GM23248 (cell line): ENCODE measurements at places on chromosomes 16 and 17. TPM values are rescaled to one million over a fixed set of nuclear protein-coding genes. Genes with fewer than 3 reads are reported as not detected.

DNA sequence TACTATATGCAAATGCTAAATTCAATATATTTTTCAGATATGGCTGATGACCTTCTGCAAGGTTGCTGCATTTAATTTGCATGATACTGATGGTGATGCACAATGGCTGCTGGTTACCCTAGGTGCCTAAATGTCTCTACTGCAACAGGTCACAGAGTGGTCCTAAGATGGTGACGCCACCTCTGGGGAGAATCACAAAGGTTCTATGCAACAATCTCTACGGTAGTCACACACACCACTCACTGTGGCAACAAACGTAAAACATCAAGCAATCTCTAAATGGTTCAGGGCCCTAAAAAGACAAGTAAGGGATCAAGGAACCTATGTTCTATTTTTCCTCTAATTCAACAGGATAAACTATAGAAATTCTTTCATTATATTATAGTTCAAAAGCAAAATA is 293.3 kb downstream of the CEP112 start:
- DNase-seq: no peak

The ATP1B2 gene
- total RNA-seq: not detected in 2 replicates

The GRIN2A gene
- not detected in 2 replicates for total RNA-seq

- DNase-seq: no peak
These were observed 1.3 kb downstream of the SBK1 start for GRCh38 chr16:28293601-28293960.

- DNase-seq: peak; percentile 47
These were observed 21.3 kb downstream of the HS3ST3B1 start for GRCh38 chr17:14321980-14322776.

The PPP1R1B gene
- not detected in 2 replicates for total RNA-seq

DNA sequence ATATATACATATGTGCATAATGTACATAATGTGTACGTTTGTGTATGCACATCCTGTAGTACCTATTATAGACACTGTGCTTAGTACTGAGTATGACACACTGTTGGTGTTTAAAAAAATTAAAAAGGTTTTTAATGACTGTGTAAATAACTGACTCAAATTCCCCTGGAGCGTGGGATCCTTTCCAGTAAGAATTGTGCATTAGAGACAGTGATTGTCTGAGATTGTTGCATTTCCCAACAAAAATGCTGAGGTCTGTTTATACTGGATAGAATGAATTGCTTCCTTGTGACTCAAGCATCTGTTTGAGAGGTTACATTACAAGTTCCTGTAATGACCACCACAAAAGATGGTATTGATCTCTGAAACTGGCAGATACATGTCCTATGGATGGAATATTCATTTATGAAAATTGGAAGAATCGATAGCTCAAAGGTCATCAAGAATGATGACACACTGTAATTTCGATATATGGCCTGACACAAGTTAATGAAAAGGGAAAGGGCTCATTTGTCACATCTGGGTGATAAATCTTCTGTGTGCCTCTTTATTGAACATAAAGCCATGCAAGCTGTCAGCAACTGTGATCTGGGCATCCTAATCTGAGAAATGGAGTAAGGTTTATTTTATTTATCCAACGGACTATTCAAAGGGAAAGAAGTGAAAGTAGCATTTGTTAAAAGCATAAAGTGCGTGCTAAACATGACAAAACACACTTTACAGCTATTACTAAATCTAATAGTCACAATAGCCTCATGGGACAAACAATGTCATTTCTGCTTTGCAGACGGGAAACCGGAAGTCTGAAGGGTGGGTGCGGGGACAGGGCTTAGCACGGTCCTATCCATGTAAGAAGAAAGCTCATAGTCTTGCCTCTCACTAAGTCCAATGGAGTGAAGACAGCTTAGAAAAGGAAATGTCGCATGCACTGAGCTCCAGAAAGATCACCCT is 228.8 kb downstream of the CDH11 start:
- peak; percentile 94 for DNase-seq

The RCVRN gene
- not detected in 2 replicates for total RNA-seq

- DNase-seq: no peak
These were observed 118.3 kb upstream of the ADAMTS18 start for GRCh38 chr16:77553130-77553529.

- DNase-seq: no peak
These were observed 49.7 kb downstream of the SMG6 start for GRCh38 chr17:2253768-2254406.

The SGCA gene
- total RNA-seq: 1.6 TPM in 1 of 2 replicates, not detected in the other

- DNase-seq: no peak
These were observed 301.4 kb upstream of the IRX3 start for GRCh38 chr16:54588026-54588425.

The ALOX15 gene
- total RNA-seq: not detected in 2 replicates

- peak; percentile 31 for DNase-seq
These were observed 13.0 kb downstream of the C16orf87 start for GRCh38 chr16:46817961-46818360.

DNA sequence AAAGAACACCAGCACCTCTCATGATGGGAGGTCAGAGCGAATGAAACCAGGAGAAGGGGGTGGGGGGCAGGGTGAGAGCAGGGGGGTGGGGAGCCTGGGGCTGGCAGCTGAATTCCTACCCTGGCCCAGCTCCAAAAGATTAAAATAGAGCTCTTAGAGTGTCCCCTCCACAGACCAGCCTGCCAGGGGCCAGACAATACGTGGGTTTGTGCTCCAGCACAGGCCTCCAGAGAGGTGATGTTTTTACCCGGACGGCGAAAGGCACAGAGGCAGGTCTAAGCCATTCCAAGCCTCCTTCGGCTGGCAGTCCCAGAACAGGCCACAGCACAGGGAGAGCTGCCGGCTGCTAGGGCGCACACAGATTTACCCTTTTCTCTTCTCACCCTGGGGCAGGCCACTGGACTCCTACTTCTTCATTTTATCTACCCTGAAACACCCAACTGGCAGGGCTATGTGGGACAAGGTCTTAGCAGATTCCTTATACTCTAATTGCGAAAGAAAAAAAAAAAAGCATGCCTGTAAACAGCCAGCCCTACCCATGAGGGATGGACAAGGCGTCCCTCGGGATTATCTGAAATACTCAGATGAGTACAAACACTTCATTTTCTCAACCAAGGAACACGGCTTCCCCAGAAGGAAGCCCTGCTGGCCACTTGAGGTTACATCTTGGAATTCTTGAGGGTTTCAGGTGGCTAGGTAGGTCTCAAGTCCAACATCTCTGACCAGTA is 71.9 kb upstream of the NOG start:
- DNase-seq: no peak

DNA sequence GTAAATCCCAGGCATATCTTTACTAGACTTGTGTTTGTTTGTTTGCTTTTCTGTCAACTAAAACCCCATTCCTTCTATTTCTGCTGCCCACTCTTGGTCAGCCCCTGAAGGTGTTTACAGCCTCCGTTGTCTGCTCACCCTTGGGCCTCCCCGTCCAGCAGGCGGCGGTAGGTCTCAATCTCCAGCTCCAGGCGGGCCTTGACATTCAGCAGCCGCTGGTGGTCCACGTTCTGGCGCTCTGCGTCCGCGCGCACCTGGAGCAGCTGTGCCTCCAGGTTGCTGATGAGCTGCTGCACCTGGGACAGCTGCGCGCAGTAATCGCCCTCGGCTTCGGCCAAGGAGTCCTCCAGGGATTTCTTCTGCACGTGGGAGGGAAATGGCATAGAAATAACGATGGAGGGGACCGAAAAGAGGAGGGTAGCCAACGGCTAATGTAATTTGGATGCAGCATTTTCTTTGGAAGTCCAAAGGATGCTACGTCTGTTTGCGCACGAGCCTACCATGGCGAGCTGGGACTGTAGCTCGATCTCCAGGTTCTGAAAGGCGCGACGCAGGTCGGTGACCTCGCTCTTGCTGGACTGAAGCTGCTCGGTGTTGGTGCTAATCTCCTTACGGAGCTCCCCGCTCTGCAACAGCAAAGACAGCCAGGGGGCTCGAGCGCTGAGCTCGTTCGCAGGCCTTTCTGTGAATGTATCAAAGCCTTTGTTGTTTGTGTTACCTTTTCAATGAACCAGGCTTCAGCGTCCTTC is 3.9 kb downstream of the KRT12 start:
- DNase-seq: no peak

- DNase-seq: no peak
These were observed 14.9 kb downstream of the SHCBP1 start for GRCh38 chr16:46606231-46606630.

The ZG16B gene
- total RNA-seq: not detected in 2 replicates

The SPAG7 gene
- total RNA-seq: 39.1 and 43.1 TPM in 2 replicates

The USP43 gene
- 0.25 TPM in 1 of 2 replicates, not detected in the other for total RNA-seq

The CHST6 gene
- 0.65 and 0.76 TPM in 2 replicates for total RNA-seq

DNA sequence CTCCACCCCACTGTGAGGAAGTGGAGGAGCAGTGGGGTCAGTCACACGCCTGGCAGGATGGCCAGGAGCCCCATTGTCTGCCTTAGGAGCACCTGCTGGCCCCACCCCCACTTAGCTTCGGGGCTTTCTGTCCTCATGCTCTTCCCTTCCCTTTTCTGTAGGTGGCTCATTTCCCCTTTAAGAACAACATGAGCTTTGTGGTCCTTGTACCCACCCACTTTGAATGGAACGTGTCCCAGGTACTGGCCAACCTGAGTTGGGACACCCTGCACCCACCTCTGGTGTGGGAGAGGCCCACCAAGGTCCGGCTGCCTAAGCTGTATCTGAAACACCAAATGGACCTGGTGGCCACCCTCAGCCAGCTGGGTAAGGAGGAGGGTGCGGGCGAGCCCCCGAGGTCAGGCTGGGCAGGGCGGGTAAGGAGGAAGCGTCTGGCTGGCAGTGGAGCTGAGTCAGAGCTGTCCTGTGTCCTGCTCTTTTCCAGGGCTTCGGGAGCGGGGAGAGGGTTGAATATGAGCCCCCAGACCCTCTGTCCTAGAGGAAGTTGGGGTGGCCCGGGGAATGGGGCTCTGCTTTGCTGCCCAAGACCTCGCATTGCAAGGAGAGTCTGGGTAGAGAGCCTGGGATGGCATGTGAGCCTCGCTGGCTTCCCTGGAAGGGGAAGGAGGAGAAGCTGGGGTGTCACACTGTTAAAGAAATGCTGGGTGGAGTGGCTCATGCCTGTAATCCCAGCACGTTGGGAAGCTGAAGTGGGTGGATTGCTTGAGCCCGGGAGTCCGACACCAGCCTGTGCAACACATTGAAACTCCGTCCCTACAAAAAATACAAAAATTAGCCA is 9.2 kb upstream of the SERPINF1 start:
- peak; percentile 47 for DNase-seq

The PRPSAP2 gene
- 23.5 and 25.0 TPM in 2 replicates for total RNA-seq

The PLD6 gene
- total RNA-seq: 0.65 and 2.0 TPM in 2 replicates

The TMEM235 gene
- total RNA-seq: not detected in 2 replicates

- no peak for DNase-seq
These were observed 204.9 kb downstream of the MAF start for GRCh38 chr16:79395591-79395990.

DNA sequence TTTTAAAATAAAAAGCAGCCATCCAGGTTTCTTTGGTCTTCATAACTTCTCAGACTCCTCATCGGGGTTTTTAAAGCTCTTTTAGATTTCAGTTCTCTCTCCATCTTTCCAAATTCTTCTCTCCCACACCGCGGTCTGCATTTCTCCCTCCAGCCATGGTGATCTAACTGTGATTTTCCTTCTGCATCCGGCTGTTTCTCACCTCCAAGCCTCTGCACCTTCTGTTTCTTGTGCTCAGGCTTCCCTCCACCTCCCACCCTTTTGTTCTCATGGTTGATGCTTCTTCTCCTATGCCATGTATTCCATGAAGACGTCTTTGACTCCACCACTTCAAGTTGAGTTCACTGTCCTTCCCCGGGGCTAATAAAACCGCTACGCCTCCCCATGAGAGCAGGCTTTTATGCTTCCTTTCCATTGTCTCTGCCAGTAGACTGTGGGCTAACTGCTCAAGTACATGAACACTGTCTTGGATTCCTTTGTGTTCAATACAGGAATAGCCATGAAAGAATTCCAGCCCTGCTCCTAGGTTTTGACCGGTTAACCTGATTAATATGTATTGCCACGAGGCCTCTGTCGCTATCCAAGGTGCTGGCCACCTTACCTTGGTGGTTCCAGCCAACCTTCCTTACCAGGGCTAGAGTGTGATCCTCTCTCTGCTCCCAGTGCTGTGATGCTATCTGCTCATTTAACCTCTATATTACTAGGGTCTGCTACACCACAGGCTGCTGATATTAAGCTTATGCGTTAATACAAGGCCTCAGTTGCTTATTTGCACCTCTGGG is 625.1 kb downstream of the HS3ST4 start:
- DNase-seq: no peak

GRCh38 chr16:60041671-60042070 is 1307.6 kb upstream of the GOT2 start:
- no peak for DNase-seq

- no peak for DNase-seq
These were observed 30.2 kb downstream of the BMERB1 start for GRCh38 chr16:15464401-15465186.

The NUP93 gene
- 40.3 and 47.1 TPM in 2 replicates for total RNA-seq

DNA sequence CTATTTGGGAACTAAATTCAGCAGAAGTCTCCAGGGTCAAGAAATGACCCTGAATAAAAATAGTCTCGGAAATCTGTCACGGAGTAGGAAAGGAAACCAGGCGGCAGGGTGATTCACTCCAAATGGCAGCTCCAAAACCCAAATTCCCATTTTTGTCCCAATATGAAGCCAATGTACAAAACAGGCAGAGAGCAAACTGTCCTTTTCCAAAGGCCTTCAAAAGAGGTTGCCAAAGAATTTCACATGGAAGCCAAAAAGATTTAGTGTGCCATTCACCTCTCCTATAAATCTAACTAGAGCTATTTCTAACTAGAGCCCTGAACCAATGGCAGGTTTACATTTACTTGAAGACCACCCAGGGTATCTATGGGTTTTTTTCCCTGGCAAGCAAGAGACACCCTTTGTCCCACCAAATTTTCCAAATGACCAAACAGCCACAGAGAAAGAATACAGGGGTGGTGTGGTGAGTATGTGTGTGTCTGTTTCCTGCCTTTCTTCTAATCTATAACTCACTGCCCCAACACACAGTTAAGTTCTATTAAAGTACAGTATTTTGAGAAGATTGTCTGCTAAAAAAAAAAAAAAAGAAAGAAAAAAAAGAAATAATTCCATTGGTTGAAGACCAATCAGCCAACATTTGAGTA is 6.8 kb downstream of the MYO1D start:
- DNase-seq: peak; percentile 71

DNA sequence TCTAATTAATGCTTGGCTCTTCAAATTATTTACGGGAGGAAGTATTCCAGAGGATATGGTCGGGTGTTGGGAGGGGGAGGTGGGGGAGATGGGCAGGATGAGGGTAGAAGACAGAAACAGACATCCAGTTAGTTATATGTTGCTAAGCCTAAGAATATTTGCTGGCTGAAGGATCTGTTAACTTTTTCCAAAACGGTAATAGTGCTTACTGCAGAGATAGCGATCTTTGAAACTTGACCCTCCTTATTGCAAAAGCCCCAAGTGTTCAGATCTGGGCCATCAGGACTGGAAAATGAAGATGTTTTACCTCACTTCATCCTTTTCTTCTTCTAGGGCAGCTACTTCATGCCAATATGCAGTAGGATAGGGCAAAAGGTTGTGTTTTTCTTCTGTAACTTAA is 27.0 kb upstream of the MMD start:
- peak; percentile 73 for DNase-seq

DNA sequence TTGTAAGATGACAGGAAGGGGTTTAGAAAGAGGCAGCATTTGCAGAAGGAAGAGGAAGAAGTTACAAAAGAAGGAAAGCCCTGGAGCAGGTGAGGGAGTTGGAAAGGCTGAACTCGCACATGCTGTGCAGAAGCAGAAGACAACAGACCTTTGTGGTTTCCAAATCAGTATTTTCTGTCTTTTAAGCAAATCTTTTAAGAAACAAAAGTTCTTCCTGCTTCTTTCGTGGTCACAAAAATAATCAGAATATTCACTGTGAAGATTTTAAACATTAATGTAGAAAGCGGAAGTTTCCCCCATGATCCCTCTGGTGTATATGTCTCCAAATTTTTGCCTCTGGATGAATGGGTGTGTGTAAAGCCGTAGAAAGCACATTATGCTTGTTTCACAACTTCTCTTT is 25.8 kb downstream of the ZNRF1 start:
- no peak for DNase-seq

The ADAM11 gene
- total RNA-seq: 0.22 and 0.63 TPM in 2 replicates
